ENCODE measurements at places on chromosomes 6 and 20. TPM values are rescaled to one million over a fixed set of nuclear protein-coding genes. Genes with fewer than 3 reads are reported as not detected.

BPIFB1 gene
- not detected for total RNA-seq

HLA-DQA1 gene
- not detected for total RNA-seq

CLPSL2 gene
- not detected for total RNA-seq

CD93 gene
- 0.69 TPM for total RNA-seq

TP53TG5 gene
- total RNA-seq = not detected

OR2H1 gene
- not detected for total RNA-seq

C6orf52 gene
- 0.30 TPM for total RNA-seq

PPP1R16B gene
- total RNA-seq = 0.30 TPM

DZANK1 gene
- total RNA-seq = 1.5 TPM

BTNL2 gene
- total RNA-seq = not detected

DYNLT2 gene
- total RNA-seq = 0.83 TPM
